ENCODE measurements at places on chromosomes 2 and 18. TPM values are rescaled to one million over a fixed set of nuclear protein-coding genes. Genes with fewer than 3 reads are reported as not detected.

ABCG5 gene
- not detected for total RNA-seq

SLC4A3 gene
- not detected for total RNA-seq

EGR4 gene
- 0.10 TPM for total RNA-seq

DLX2 gene
- not detected for total RNA-seq

LYG2 gene
- total RNA-seq, result not detected

NTSR2 gene
- total RNA-seq, result not detected

RAB6C gene
- not detected for total RNA-seq

SCN2A gene
- not detected for total RNA-seq

MTCL1 gene
- 3.0 TPM for total RNA-seq

SERPINB13 gene
- not detected for total RNA-seq

CRYGD gene
- not detected for total RNA-seq

CHRNA1 gene
- total RNA-seq, result not detected

OTX1 gene
- not detected for total RNA-seq

PROM2 gene
- 0.07 TPM for total RNA-seq

TCF23 gene
- not detected for total RNA-seq

TMEM163 gene
- 0.17 TPM for total RNA-seq

RELCH gene
- total RNA-seq, result 41.7 TPM

ADCY3 gene
- total RNA-seq, result 31.9 TPM

OSBPL6 gene
- 0.13 TPM for total RNA-seq

KCNE4 gene
- not detected for total RNA-seq
